CD14-positive monocyte (primary cell): ENCODE measurements at places on chromosomes 7 and 10. TPM values are rescaled to one million over a fixed set of nuclear protein-coding genes. Genes with fewer than 3 reads are reported as not detected.

GRCh38 chr10:103013416-103013815 is 95.3 kb downstream of the CNNM2 start:
- DNase-seq, result no peak

DNA sequence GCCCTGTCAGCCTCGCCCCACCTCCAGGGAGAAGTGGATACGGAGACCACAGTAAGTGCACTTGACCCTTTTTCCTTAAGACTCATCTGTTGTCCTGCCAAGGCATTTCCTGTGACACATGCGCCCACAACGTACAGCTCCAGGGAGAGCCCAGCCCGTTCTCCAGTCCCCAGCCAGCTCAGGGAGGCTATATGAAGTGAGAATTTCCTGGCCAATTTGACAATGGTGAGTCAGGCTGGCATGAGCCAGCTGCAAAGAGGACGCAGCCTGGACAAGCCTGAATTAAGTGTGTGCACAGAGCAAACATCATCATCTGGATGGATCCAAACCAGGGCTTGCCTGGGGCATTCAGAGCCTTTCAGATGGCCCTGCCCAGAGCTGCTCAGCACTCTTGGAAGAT is 244.8 kb downstream of the KCNMA1 start:
- DNase-seq, result no peak

DNA sequence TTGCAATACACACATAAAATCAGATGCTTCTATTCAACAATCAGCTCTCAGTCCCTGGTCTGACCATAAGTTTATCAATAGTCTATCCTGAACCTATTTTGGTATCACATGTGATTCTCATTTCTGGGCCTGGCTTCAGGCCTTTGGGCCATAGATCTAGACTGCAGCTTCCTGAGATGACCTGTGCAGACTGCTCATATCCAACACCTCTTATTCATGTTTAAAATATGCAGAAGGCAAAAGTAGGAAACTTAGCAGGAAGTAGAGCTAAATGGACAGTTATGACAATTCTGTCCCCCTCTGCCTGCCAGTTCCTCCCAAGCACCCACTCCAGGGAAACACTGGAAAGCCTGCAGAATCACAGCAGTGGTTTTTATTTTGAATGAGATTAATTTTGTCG is 53.3 kb downstream of the C7orf25 start:
- DNase-seq, result no peak

DNA sequence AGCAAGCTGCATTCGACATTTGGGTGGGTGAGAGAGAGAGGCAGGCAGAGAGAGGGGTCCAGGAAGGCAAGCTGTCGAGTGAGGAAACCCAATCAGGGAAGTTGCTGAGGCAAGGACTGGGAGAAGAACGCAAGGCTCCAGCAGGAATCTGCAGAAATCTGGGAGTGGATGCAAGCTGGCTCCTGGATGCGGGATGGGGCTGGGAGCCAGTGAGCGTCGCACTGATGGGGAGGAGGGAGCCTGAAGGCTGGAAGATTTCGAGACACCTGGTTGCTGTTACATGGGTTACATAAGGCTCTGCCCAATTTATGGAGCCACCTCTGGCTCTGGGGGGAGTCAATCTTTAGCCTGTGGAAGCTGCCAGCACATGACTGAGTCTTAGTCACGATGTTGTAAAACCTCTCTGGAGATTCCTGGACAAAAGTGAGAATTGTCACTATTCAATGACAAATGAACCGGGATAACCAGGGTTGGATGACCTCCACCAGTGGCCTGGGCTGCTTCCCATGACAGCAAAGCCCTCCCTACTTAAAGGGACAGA is 51.1 kb upstream of the ADRB1 start:
- DNase-seq, result peak; percentile 31

- no peak for DNase-seq
Observed at GRCh38 chr10:51783941-51784340, 84.5 kb upstream of the CSTF2T start.

GRCh38 chr7:131170440-131171271 is 157.0 kb upstream of the MKLN1 start:
- DNase-seq, result no peak

DNA sequence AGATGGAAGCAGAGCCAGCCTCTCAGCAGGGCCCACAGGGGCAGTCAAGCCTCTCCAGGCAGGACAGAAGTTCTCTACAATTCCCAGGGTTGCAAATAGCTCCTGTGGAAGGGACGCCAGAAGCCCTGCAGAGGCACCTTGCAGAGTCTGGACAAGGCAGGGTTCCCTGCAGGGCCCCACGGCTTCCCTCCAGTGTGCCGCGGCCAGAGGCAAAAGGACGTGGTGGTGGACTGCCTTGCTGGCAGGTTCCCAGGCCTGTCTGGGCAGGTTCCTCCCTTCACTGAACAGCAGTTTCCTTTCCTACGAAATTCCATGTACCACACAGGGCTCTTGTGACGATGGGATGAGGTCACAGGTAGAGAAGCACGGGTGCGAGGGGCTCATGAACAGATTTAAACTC is 25.1 kb downstream of the UPP1 start:
- no peak for DNase-seq

The IKZF1 gene
- polyA plus RNA-seq, result 80.2 TPM

DNA sequence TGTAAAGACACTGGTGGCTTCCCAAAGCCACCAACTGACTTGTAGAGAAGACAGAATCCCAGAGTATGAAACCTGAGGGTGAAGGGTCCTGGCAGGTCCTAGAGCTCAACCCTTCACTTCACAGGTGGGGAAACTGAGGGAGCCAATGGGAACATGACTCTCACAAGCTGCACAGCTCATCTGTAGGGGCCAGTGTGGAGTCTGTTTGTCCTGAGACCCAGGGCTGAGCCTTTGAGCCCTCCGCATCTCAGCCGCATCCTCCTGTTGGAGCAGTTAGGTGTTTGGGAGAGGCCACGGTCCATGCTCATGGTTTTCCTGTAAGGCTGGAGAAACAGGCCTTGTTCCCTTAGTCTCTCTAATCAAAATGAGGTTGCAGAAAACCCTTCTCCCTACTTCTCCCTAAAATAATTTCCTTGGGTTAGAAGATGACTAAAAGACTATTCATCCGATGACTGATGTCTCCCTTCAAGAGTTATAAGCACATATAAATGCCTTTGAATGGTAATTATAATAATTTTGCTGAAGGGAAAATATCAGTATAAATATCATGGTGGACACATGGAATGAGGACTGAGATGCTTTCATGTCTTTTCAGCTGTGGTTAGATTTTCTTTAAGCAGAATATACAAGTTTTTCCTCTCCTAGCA is 10.3 kb downstream of the HTRA1 start:
- DNase-seq, result no peak

DNA sequence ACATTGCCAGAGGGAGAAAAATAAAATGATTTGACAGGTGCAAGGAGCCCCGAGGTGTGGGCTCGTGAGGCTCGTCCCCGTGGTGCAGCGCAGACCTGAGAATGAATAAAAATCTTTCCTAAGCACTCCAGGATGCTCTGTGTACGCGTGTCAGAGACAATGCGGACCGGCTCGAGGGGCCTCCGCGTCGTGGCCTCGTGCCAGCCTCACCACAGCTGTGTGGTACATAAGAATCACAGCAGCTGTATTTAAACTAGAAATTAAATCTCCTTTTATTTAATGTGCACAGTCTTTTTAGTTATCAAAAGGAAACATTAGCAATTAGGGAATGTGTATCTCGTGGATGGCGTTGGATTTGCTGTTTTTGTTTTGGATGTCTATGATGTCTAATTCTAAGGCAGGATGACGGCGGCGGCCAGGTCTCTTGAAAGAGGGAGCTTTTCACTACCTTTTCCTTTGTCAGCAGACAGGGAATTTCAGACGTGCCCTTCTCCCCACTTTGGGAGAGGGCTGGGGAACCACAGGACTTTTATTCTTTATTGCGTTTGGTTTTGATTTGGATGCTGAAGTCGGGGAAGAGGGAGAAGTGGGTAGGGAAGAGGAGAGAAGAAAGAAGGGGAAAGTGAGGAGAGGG is 365.3 kb upstream of the SHH start:
- no peak for DNase-seq

The DYDC2 gene
- not detected in 2 replicates for polyA plus RNA-seq

GRCh38 chr7:96100737-96101136 is 221.2 kb downstream of the SLC25A13 start:
- DNase-seq, result no peak

- DNase-seq, result peak; percentile 52
Observed at GRCh38 chr7:26863518-26864308, 677 bp downstream of the SKAP2 start.

GRCh38 chr7:29194206-29194593 is 375 bp upstream of the CHN2 start:
- peak; percentile 18 for DNase-seq

- DNase-seq, result no peak
Observed at GRCh38 chr7:27917774-27918314, 177.9 kb downstream of the TAX1BP1 start.

The RPP30 gene
- 42.9 TPM for polyA plus RNA-seq

The ANLN gene
- 1.1 TPM for polyA plus RNA-seq

The TUBB8 gene
- polyA plus RNA-seq, result not detected

- DNase-seq, result no peak
Observed at GRCh38 chr10:119917777-119918176, 25.2 kb downstream of the SEC23IP start.

The CCDC7 gene
- polyA plus RNA-seq, result 2.0 TPM

- no peak for DNase-seq
Observed at GRCh38 chr10:62811159-62811875, 4.8 kb downstream of the EGR2 start.

- DNase-seq, result no peak
Observed at GRCh38 chr7:100457033-100457432, 7.0 kb downstream of the SPACDR start.

- DNase-seq, result no peak
Observed at GRCh38 chr10:689452-690371, at the start of gene DIP2C. Gene DIP2C, minus strand, starts transcription at chr10:689668. Its CDS starts 90 bp downstream, at chr10:689578.

The CFTR gene
- polyA plus RNA-seq, result not detected

DNA sequence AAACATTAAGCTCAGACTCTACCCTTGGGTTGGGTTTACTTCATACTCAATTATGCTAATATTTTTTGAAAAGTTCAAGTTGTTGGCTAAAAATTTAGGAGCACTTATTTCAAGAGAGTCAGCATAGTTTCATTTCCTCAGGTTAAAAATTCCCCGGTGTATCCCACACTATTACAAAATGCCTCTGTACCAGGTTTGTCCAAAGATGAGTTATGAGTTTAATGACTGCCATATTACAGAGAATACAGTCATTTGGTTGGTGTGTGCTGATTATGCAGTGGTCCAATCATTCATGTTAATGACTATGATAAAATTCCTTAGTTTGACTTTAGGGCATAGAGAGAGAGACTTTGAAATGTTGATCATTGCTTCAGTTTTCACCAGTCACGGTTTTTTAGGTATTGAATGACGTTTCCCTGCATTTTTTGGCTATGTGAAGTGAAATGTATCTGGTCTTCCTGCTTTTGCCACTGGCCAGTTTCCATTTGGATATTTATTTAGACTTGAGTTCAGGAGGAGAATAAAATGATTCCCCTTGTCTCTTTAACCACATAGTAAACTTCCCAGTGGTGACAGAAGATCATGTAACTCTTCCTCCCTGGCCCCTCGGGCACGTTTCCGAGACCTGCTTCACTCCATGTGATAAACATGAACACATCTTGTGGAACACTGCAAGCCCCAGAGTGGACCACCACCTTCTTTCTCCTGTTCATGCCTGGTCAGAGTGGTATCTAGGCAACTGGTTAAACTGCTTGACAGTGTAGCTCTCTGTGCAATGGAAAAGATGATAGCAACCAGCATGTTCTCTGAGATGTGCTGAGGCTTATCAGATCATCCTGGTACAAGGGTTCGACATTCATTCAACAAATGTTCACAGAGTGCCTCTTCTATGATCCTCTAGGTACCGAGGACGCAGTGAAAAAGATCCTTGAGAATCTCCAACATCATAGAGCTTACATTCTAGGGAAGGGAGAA is 153.6 kb downstream of the CACNB2 start:
- peak; percentile 73 for DNase-seq

The ADCK2 gene
- polyA plus RNA-seq, result 28.7 TPM

- peak; percentile 60 for DNase-seq
Observed at GRCh38 chr10:11215471-11215870, 197.8 kb downstream of the CELF2 start.

The GRIFIN gene
- not detected in 2 replicates for polyA plus RNA-seq

The CCDC146 gene
- polyA plus RNA-seq, result 0.08 TPM

DNA sequence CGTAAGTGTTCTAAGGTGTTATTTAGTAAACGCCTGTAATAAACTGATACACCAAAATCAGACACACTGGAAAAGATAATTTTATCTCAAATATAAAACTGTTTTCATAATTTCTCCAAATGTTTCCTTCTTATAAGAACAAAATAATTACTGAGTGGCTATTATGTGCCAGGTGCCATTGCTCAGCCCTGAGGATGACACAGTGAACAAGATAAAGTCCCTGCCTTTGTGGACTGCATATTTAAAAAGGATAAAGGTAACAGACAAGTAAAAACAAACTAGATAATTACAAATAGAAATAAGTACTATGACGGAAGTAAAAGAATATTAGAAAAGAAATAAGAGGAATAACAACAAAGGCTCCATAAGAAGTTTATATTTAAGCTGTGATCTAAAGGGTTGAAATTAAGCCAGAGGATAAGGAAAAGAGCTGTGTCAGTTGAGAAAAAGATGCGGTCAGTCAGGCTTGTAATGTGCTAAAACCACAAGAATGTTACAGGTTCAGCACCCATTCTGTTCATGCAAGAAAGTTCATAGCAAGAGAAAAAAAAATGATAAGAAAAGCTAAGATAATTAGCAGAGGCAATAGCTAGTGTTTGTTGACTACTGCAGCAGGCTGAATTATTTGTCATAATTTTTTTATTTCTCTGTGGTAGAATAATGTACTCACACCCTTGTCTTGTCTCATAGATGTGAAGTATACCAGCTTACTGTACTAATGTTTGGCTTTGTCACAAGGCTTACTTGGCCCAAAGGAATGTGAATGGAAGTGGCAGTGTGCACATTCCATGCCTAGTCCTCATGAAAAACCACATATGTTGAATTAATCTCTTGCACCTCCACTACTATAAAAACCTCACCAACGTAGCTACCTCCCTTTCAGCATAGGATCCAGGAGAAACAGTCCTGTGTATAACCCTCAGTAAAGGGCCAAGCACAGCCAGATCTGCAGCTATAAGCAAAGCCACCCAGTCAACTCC is 75.1 kb downstream of the CRPPA start:
- DNase-seq, result no peak

- no peak for DNase-seq
Observed at GRCh38 chr10:79150444-79150754, 81.6 kb downstream of the ZMIZ1 start.

- DNase-seq, result no peak
Observed at GRCh38 chr7:144908324-144908723, 72.5 kb upstream of the TPK1 start.

DNA sequence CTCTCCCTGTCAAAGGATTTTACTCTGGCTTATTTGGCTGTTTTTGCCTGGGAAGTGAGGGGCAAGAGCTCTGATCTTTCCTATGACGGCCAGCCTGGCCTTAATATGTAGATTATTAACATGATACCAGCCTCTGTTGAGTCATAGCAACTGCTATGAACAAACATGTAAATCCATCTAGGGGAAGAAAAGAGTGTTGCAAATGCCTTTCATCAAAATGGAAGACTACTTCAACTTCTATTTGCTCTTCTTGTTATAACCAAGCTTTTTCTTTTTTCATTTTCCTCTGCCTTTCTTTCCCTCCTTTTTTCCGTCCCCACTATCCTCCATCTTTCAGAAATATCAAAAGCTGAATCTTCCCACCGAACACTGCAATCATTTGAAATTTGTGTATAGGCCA is 46.6 kb downstream of the BTRC start:
- DNase-seq, result no peak

- DNase-seq, result no peak
Observed at GRCh38 chr7:30688718-30689221, 6.5 kb upstream of the CRHR2 start.

The CYP2C9 gene
- polyA plus RNA-seq, result not detected
